ENCODE measurements at places on chromosomes 5 and 9.

GRCh38 chr9:110592044-110592830 is 12.7 kb upstream of the SVEP1 start:
- no peak for DNase-seq

- DNase-seq = no peak
These were observed 592.6 kb downstream of the MTRR start for GRCh38 chr5:8461543-8461942.

- no peak for DNase-seq
These were observed 581.8 kb upstream of the C9orf72 start for GRCh38 chr9:28155067-28155466.

- DNase-seq = no peak
These were observed 52.4 kb downstream of the HMGCR start for GRCh38 chr5:75389430-75389829.

DNA sequence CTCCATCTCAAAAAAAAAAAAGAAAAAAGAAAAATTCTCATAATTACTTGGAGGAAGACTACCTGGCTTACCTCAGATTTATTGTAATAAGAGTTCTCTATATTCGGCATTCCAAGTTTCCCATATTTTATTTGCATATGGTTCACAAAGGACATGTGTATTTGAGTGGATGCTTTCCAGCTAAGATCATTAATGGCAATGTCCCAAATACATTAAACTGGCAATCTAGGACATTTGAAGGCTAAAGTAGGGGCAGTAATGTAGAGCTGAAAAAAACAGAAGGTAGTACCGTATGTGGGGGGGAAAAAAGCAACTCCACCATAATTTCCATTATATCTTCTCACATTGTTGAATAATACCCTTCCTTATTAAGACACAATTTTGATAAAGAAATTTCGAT is 4.9 kb downstream of the TUT7 start:
- no peak for DNase-seq
